ENCODE measurements at places on chromosomes 5 and 9.

DNA sequence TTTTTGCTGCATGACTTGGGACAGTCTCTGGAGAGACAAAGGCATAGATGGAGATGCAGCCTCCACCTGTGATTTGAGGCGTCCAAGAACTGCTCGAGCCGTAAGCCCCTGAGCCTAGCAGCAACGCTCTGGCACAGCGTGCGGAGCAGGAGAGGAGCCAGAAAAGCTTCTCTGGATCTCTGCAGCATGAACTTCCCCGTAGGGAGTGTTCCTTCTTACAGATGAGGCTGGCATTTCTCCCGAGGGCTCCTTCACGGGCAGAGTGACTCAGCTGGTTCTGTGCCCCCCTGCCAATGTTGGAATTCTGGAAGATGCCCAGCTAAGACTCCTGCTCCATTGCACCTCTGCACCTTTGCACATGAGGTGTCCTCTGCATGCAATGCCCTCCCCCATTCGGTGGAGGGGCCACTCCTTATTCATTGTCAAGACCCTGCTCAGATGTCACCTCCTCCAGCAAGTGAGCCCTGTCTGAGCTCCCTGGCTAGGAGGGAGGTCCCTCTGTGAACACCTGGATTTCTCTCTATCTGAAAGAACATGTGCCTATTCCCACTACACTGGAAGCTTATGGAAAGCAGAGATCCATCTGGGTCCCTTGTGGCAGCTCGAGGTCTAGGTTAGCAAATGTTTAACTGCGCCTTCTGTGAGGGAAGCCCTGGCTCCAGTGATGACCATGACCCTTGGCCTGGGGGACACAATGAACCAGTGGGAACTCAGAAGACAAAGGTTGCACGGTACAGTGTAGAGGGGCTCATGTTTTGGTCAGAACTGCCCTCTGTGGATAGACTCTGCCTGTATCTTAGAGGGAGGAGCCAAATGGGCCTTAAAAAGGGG, 39.6 kb downstream of the SH3PXD2B start:
- no peak for DNase-seq

- no peak for DNase-seq
Measured at GRCh38 chr9:128252317-128253139, 23.3 kb downstream of the GOLGA2 start.

DNA sequence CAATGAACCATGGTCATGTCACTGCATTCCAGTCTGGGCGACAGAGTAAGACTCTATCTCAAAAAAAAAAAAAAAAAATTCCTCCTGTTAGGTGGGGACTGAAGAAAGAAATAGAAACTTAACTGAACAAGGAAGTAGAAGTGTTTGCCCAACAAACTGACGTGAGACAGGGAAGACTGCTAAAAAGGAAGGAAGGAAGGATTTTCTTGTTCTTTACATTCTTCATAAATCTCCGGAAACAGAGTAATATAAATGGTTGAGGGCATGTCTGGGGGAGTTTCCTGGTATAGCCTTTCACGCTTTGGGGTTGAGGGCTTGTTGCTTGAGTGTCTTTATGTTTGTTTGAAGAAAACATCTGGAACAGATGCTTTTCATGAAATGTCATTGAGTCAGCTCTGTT, 3.1 kb downstream of the TOR1B start:
- no peak for DNase-seq

- DNase-seq = no peak
Measured at GRCh38 chr9:78286946-78287388, 10.0 kb upstream of the PSAT1 start.

GRCh38 chr5:179137643-179138567, 77.7 kb downstream of the ZNF354C start:
- no peak for DNase-seq

DNA sequence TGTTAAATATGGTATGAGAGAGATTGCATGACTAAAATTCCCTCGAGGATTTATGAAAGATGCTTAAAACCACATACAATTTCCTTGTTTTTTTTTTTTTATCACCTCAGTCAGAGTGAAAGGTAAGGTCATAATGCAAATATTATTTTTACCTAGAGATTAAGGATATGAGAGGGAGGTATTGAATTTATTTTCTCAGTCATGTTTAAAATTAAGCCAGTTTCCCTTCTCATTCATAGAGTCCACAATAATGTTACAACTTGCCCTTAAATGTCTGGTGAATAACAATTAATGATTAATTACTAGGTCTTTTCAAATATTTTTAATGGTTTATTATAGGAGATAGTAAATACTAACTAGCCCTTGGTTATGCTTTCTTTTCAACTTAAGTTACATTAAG, 144.9 kb upstream of the HAPLN1 start:
- no peak for DNase-seq

GRCh38 chr9:75432386-75432785, 344.1 kb downstream of the OSTF1 start:
- no peak for DNase-seq

DNA sequence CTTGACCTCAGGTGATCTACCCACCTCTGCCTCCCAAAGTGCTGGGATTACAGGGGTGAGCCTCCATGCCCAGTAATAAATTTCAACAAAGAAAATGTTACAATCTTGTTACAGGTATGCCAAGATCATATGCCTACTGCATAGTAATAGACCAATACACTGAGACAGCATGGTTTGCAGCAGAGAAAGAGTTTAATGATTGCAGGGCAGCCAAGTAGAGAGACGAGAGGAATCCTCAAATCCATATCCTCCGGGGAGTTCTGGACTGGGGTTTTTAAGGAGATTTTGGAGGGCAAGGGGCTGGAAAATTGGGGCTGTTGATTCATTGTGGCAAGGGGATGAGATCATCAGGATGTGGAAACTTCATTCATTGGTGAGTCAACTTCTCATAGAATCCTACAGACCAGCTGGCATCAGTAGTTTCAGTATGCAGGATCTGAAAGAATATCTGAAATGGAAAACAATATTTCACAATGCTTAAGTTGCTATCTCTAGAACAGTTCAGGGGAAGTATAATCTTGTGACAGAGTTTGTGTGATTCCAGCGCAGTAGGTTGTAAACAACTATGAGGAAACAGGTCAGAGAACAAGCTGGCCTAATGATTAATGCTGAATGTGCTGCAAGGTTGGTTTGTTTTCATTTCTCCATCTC, 14.8 kb upstream of the TUT7 start:
- no peak for DNase-seq

GRCh38 chr9:76855015-76855414, 50.9 kb downstream of the PRUNE2 start:
- DNase-seq = no peak

GRCh38 chr5:141882594-141883183, 4.5 kb upstream of the PCDH1 start:
- no peak for DNase-seq

GRCh38 chr9:17742067-17742466, 163.2 kb downstream of the SH3GL2 start:
- no peak for DNase-seq

DNA sequence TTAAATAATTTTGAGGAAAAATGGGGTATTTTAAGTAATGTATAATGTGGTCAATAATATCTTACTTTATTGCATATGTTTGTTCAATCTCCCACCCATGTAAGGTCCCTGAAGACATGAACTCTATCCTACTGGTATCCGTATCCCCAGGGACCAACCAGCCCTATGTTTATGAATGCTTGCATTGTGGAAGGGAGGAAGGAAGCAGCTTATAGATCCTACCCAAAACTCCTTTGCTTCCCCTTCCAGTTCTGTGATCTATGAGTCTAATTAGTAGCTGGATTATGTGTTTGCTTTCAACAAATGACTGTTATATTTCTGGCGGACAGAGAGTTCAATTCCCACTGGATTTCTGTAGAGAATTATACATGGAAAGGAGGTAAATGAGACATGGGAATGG, 45.6 kb downstream of the CNTRL start:
- DNase-seq = no peak

- no peak for DNase-seq
Measured at GRCh38 chr5:17132444-17133083, 84.9 kb upstream of the BASP1 start.

DNA sequence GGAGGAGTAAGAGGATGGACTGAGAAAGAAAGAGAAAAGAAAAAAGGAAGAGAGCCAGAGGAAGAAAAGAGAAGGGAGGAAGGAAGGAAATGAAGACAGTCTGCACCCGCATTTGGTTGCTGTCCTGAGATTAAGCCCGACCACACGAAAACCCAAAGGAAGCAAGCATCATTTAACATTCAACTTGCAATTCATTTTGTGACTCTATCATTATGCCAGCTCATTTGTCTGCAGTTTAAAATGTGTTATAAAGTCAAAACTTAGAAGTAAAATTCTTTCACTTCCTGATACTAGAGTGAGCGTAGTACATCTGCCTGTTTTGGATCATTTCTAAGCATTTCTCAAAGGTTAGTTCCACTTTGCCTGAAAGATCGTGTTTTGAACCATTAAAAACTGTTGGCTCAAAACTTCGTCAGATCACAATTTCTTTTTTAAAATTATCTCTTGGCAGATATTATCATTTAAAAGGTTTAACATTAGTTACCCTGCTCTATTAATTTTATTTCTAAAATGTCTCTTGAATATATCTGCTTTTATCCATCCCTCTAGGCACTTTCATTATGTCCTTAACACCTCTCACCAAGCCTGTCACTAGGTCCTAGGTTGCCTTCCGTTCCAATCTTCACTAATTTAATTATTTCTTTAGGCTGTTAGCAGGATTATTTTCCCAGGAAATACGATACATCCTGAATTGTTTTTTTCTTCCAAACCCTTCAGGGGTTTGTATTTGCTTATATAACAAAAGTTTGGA, 240.9 kb downstream of the TLE4 start:
- DNase-seq = no peak

- no peak for DNase-seq
Measured at GRCh38 chr5:56110646-56111403, 116.1 kb upstream of the IL6ST start.

GRCh38 chr9:1454616-1455347, 404.6 kb downstream of the DMRT2 start:
- DNase-seq = no peak

DNA sequence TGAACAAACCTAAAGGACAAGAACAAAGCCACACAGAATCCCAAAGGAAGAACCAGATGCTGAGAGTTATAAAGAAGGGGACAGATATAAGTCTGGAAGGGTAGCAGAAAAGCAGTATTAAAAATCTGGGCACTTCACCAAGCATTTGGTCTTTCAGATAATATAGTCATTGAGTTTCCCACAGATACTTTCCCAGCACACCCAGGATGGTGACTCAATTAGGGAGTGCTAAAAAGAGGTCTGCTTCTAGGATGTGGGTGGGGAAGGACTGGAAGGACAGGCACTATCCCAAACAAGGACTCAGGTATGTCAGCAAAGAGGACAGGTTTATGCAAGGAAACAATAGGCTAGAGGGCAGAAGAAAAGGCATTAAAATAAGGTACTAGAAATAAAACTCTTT, 59.3 kb downstream of the DIAPH1 start:
- DNase-seq = no peak

- no peak for DNase-seq
Measured at GRCh38 chr9:78746010-78746409, 449.1 kb downstream of the PSAT1 start.

GRCh38 chr5:95392593-95393182, 1.5 kb downstream of the FAM81B start:
- DNase-seq = no peak

DNA sequence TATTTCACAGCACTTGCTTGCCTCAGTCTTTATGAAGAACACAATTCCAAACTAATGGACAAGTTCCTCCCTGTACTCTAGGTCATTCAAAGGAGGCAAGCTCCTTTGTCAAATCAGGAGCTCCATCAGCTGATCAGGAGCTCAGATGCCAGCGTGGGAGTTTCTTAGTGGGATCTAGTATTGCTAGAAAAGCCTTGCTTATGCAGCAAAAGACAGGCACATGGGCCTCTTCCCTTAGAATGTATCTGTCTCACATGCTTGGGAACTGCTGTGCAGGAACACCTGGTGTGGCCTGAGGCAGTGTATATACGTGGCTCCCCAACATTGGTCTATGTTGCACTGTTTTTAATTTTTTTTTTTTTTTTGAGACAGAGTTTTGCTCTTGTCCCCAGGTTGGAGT, 21.4 kb upstream of the HAVCR1 start:
- no peak for DNase-seq

GRCh38 chr5:79736528-79737514, 47.2 kb downstream of the CMYA5 start:
- DNase-seq = no peak

DNA sequence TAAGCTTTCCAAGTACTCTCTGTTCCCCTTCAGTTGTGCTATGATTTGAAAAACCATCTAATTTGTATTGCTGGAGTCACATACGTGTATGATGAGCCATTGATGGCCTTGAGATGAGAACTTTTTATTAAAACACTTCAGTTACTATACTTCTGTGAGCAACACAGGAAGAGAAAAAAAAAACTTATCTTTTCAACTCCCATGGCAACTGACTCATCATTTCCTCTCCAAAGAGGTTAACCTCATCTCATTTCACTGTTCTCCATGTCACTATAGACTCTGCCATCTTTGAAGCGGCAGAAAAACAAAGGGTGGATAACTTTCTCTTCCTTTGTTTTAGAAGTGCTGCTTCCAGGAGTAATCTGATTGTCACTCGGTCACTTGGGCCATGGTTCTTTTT, 104.3 kb upstream of the PCSK1 start:
- no peak for DNase-seq

DNA sequence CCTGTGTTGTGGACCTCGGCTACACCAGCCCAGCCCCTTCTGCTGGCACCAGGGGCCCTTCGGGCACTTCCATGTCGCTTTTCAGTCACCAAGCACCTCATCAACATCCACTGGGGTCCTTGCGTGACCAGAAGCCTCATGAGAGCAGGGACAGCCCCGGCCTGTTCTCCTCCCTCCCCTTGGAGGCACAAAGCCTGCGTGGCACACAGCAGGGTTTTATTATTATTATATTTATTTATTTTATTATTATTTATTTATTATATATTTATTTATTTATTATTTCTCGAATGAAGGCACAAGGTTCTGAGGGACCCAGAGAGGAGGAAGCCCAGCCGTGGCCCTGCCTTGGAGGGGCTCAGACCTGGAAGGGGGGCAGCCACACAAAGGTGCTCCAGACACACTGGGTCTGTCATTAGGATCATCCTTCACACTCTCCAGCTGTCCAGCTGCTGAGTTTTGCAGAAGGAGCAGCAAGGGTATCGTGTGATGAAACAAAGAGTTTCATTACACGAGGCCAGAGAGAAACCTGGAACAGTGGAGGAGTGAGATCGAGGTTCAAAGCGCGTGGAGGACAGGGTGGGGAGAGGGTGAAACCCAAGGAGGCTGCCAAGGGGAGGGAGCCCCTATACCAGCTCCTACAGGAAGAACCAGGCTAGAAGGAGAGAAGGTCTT, 5.2 kb downstream of the VAV2 start:
- no peak for DNase-seq

DNA sequence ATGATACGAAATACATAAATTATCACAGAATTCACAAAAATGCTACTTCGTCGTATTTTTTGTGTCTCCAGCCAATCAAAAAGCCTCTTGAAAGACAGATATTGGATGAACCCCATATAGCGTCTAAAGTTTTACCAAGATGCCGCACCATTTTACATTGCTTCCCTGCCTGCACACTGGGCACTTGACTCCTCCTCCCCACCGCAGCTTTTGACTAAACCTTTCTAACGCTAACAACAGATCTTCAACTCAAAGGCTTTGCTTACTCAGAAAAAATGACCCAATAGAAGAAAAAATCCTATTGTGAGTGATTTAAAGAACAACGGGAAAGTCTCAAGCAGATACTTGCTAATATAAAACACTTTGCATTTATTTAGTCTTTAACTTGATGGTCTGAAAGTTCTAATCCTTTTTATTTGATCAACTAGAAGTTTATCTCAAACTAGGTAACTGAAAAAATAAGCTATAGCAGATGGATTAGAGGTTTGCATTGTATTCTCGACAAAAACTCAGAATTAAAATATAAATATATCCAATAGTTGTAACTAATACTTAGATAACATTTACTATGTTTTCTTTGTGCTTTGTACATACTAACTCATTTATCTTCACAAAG, 609.1 kb upstream of the DMAC1 start:
- DNase-seq = no peak

GRCh38 chr5:10762776-10763500, 1.9 kb upstream of the DAP start:
- DNase-seq = no peak
